Cardiac muscle cell (in vitro differentiated cells and primary cell): ENCODE measurements at places on chromosomes 11 and 22. TPM values are rescaled to one million over a fixed set of nuclear protein-coding genes. Genes with fewer than 3 reads are reported as not detected.

Gene SLN
- 2.5 and 3.1 TPM in 2 replicates for polyA plus RNA-seq

Gene PANX3
- not detected in 2 replicates for polyA plus RNA-seq

Gene OR56A1
- 0.10 TPM in 1 of 2 replicates, not detected in the other for polyA plus RNA-seq

Gene MS4A12
- polyA plus RNA-seq, result not detected in 2 replicates

Gene FAM180B
- 0.12 TPM in 1 of 2 replicates, not detected in the other for polyA plus RNA-seq

Gene OLFML1
- 1.1 and 2.4 TPM in 2 replicates for polyA plus RNA-seq

Gene KCNK4
- not detected in 2 replicates for polyA plus RNA-seq

Gene SCGB1A1
- not detected in 2 replicates for polyA plus RNA-seq

Gene OTOG
- polyA plus RNA-seq, result 0.49 TPM in 1 of 2 replicates, not detected in the other

Gene RAB3IL1
- polyA plus RNA-seq, result 8.3 and 14.6 TPM in 2 replicates

Gene ZFP91
- polyA plus RNA-seq, result 12.3 and 19.6 TPM in 2 replicates

Gene OR8J1
- not detected in 2 replicates for polyA plus RNA-seq

Gene P2RY6
- not detected in 2 replicates for polyA plus RNA-seq

Gene CARD10
- 2.1 and 3.9 TPM in 2 replicates for polyA plus RNA-seq

Gene SERGEF
- 51.0 and 64.0 TPM in 2 replicates for polyA plus RNA-seq

DNA sequence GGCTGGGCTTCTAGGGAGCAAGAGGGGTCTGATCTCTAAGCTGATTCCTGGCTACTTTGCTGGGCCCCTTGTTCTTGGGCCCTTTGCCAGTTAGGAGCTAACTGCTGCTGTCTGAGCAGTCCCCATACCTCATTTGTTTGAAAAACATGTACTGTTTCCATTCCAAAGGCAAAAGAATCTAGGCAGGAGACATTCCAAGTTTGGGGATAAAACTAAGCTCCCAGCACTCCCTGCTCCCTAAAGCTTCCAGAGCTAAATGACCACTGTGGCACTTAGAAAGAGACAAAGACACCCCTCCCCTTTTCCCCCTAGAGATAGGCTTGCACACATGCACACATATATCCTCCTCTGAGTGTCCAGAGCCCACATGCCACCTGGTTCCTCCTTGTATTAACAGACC, 22.7 kb upstream of the RRM1 start:
- peaks cover 8% of the 10 kb centered on the region for H3K4me1 ChIP-seq
- no peak for DNase-seq
- H3K27me3 ChIP-seq, result peaks cover 10% of the 10 kb centered on the region
- H3K36me3 ChIP-seq, result no peaks in the 10 kb centered on the region
- H3K27ac ChIP-seq, result no peak overlapping the region
- no peak overlapping the region for H3K4me3 ChIP-seq

- no peak for DNase-seq
- no peaks in the 10 kb centered on the region for H3K36me3 ChIP-seq
- H3K4me1 ChIP-seq, result no peaks in the 10 kb centered on the region
- H3K4me3 ChIP-seq, result no peak overlapping the region
Measured at GRCh38 chr11:107202241-107202640, 184.0 kb upstream of the GUCY1A2 start.

DNA sequence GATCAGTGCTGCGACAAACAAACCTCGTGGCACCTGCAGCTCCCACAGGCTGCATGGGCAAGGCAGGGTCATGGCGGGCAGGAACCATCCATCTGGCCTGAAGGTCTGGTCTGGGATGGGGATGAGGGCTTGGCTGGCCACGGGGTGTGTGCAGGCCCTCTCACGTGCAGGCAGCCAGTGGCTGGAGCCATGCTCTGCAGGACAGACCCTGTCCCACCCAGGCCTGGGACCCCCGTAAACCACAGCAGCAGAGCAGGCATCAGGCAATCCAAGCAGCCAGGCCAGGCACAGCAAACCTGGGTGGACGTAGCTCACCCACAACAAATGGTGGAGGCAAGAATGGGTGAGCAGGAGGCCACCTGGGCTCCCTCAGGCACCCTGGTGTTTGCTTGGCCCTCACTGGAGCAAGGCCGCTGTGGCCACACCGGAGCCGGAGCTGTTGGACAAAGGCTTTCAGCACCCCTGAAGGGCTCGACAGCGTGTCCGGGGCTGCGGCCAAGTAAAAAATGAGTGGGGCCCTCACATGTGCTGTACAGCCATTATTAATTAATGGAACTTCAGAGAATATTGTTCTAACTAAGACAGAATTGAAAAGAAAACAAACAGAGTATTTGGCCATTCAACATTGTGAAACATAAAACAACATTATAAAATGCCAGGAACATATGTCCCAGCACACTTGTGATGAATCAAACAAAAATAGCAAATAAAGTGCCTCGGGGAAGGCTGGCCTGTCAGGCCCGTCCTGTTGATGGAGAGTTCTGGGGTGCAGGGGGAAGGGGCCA, 24.0 kb upstream of the GNB1L start:
- H3K27me3 ChIP-seq, result no peaks in the 10 kb centered on the region
- H3K4me1 ChIP-seq, result peaks cover 15% of the 10 kb centered on the region
- no peak for DNase-seq

DNA sequence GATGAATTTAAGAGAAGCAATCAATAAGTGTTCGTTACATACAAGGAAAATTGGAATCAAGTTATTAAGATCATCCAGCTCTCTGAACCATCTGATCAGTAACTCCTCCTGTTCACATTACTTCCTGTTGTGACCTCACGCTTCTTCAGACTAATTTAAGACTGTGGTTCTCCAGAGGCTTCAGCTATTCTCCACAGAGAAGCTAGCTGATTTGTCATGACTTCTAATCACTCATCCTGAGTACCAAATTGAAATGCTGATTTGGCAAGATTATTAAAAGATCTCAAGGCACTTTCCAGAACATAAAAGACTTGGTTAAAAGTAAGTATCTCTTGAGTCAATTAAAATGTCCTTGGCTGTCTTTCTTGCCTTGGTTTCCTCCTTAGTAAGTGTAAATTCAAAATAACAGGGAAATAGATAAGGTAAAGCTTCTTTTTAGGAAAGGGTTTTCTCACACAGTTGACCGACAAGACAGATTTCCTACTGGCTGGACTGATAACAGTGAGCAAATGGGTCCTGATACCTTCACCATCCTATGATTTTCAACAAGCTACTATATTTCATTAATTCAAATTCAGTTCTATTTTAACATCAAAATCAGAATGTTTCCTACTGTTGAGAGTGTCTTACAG, 38.5 kb downstream of the GAB2 start:
- H3K4me3 ChIP-seq, result no peak overlapping the region
- H3K27ac ChIP-seq, result peak overlapping the region; percentile 46
- H3K4me1 ChIP-seq, result peaks cover 34% of the 10 kb centered on the region
- H3K36me3 ChIP-seq, result no peaks in the 10 kb centered on the region

- H3K36me3 ChIP-seq, result no peaks in the 10 kb centered on the region
- H3K4me3 ChIP-seq, result peak overlapping the region; percentile 32
- H3K27ac ChIP-seq, result no peak overlapping the region
- peaks cover 8% of the 10 kb centered on the region for H3K4me1 ChIP-seq
Measured at GRCh38 chr11:8262552-8263108, 1.0 kb downstream of the LMO1 start.

- H3K4me1 ChIP-seq, result no peaks in the 10 kb centered on the region
- H3K4me3 ChIP-seq, result no peak overlapping the region
Measured at GRCh38 chr11:104531075-104531474, 367.1 kb upstream of the PDGFD start.

GRCh38 chr22:38774496-38775166, 18.8 kb upstream of the SUN2 start:
- no peak for DNase-seq
- H3K36me3 ChIP-seq, result no peaks in the 10 kb centered on the region
- H3K27me3 ChIP-seq, result no peaks in the 10 kb centered on the region
- H3K27ac ChIP-seq, result no peak overlapping the region

- no peaks in the 10 kb centered on the region for H3K4me1 ChIP-seq
- no peak overlapping the region for H3K4me3 ChIP-seq
- H3K27ac ChIP-seq, result no peak overlapping the region
- H3K36me3 ChIP-seq, result no peaks in the 10 kb centered on the region
- H3K27me3 ChIP-seq, result no peaks in the 10 kb centered on the region
Measured at GRCh38 chr11:78907636-78908035, 333.0 kb upstream of the NARS2 start.

GRCh38 chr11:74791333-74792100, 42.9 kb downstream of the RNF169 start:
- no peak overlapping the region for H3K4me3 ChIP-seq
- H3K27ac ChIP-seq, result no peak overlapping the region

- DNase-seq, result no peak
- no peak overlapping the region for H3K4me3 ChIP-seq
- no peak overlapping the region for H3K27ac ChIP-seq
- no peaks in the 10 kb centered on the region for H3K4me1 ChIP-seq
- H3K36me3 ChIP-seq, result no peaks in the 10 kb centered on the region
Measured at GRCh38 chr11:75236062-75236461, 4.5 kb upstream of the TPBGL start.

GRCh38 chr22:24947881-24948280, 1.4 kb upstream of the LHFPL7 start:
- no peaks in the 10 kb centered on the region for H3K4me1 ChIP-seq
- no peaks in the 10 kb centered on the region for H3K27me3 ChIP-seq
- no peak overlapping the region for H3K27ac ChIP-seq
- no peak for DNase-seq
- H3K36me3 ChIP-seq, result no peaks in the 10 kb centered on the region

GRCh38 chr11:79353706-79354105, 87.1 kb downstream of the TENM4 start:
- no peak overlapping the region for H3K4me3 ChIP-seq
- H3K27ac ChIP-seq, result no peak overlapping the region
- H3K4me1 ChIP-seq, result no peaks in the 10 kb centered on the region
- DNase-seq, result no peak
- H3K27me3 ChIP-seq, result no peaks in the 10 kb centered on the region
- H3K36me3 ChIP-seq, result no peaks in the 10 kb centered on the region

DNA sequence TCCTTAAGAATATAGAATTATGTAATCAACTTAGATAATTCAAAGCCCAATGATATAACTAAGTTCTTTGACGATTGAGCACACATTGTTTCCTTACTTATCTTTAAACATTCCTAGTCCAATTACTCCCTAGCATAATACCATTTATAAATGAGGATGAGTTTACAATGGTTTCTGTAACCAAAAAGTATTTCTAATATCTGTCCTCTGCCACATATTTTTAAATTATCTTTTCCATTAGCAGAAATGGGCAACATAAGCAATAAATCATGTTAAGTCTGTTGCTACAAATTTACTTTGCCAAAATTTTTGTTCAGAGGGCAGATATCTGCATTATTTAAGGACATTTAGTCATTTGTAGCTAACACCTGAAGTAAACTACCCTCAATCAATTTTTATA, 6.7 kb downstream of the CREBZF start:
- no peak overlapping the region for H3K4me3 ChIP-seq
- DNase-seq, result no peak
- peaks cover 32% of the 10 kb centered on the region for H3K4me1 ChIP-seq
- no peak overlapping the region for H3K27ac ChIP-seq
- peaks cover 63% of the 10 kb centered on the region for H3K36me3 ChIP-seq
- H3K27me3 ChIP-seq, result no peaks in the 10 kb centered on the region

DNA sequence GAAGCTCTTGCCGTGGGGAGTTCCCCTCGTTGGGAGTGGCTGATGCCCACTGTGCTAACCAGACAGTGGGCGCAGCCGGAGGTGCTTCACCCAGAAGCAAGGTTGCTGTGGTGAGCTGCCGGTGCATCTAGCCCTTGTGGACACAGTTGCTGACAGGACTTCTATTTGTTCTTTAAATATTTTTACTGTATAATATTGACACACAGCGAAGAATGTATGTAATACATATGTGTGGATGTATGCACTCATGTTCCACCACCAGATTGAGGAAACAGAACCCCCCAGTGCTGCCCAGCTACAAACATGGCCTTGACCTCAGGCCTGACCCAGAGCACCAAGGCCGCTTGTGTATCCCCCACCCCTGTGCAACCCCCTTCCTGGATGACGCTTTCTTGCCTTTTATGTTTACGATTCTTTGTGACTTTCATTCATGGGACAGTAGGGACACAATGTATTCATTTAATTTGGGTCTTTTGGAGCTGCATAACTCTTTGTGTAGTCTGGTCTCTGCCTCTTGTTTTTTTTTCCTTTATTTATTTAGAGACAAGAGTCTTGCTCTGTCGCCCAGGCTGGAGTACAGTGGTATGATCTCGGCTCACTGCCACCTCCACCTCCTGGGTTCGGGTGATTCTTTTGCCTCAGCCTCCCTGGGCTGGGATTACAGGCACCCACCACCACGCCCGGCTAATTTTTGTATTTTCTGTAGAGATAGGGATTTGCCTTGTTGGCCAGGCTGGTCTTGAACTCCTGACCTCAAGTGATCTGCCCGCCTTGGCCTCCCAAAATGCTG, 132.6 kb downstream of the TBC1D22A start:
- H3K36me3 ChIP-seq, result no peaks in the 10 kb centered on the region
- DNase-seq, result no peak
- H3K27me3 ChIP-seq, result no peaks in the 10 kb centered on the region

- H3K27ac ChIP-seq, result no peak overlapping the region
- no peaks in the 10 kb centered on the region for H3K27me3 ChIP-seq
- H3K4me3 ChIP-seq, result no peak overlapping the region
- H3K36me3 ChIP-seq, result no peaks in the 10 kb centered on the region
- DNase-seq, result no peak
- peaks cover 6% of the 10 kb centered on the region for H3K4me1 ChIP-seq
Measured at GRCh38 chr11:79060081-79060953, 380.5 kb downstream of the TENM4 start.

- H3K36me3 ChIP-seq, result no peaks in the 10 kb centered on the region
- H3K4me1 ChIP-seq, result no peaks in the 10 kb centered on the region
- H3K4me3 ChIP-seq, result no peak overlapping the region
- H3K27ac ChIP-seq, result no peak overlapping the region
Measured at GRCh38 chr11:35003186-35003585, 86.8 kb downstream of the PDHX start.

- peaks cover 16% of the 10 kb centered on the region for H3K4me1 ChIP-seq
- DNase-seq, result no peak
- no peak overlapping the region for H3K4me3 ChIP-seq
- no peaks in the 10 kb centered on the region for H3K27me3 ChIP-seq
- no peak overlapping the region for H3K27ac ChIP-seq
Measured at GRCh38 chr11:79235696-79236095, 205.1 kb downstream of the TENM4 start.

- no peaks in the 10 kb centered on the region for H3K36me3 ChIP-seq
- peaks cover 20% of the 10 kb centered on the region for H3K4me1 ChIP-seq
- no peak overlapping the region for H3K4me3 ChIP-seq
- no peaks in the 10 kb centered on the region for H3K27me3 ChIP-seq
- DNase-seq, result peak; percentile 14
Measured at GRCh38 chr11:73147771-73148681, 5.9 kb upstream of the FCHSD2 start.

GRCh38 chr11:118006153-118006534, 19.9 kb downstream of the IL10RA start:
- no peak overlapping the region for H3K4me3 ChIP-seq
- DNase-seq, result peak; percentile 28
- peaks cover 2% of the 10 kb centered on the region for H3K27me3 ChIP-seq
- H3K4me1 ChIP-seq, result peaks cover 4% of the 10 kb centered on the region
- no peaks in the 10 kb centered on the region for H3K36me3 ChIP-seq
- no peak overlapping the region for H3K27ac ChIP-seq

GRCh38 chr11:441418-442274, at the start of gene ANO9:
Gene ANO9, minus strand, starts transcription at chr11:442011. Its CDS starts 85 bp downstream, at chr11:441926.
- DNase-seq, result peak; percentile 17
- no peaks in the 10 kb centered on the region for H3K27me3 ChIP-seq
- H3K36me3 ChIP-seq, result no peaks in the 10 kb centered on the region

- H3K36me3 ChIP-seq, result peaks cover 15% of the 10 kb centered on the region
- H3K4me3 ChIP-seq, result no peak overlapping the region
- no peak overlapping the region for H3K27ac ChIP-seq
- no peaks in the 10 kb centered on the region for H3K4me1 ChIP-seq
- no peak for DNase-seq
- H3K27me3 ChIP-seq, result no peaks in the 10 kb centered on the region
Measured at GRCh38 chr22:35410663-35411034, 10.7 kb downstream of the MCM5 start.
